Cortex of kidney (tissue), 1 donor: ENCODE measurements at places on chromosomes 2 and 18.

- no peak for DNase-seq
Measured at GRCh38 chr18:43578706-43579105, 301.4 kb upstream of the SYT4 start.

- DNase-seq = no peak
Measured at GRCh38 chr18:63137999-63138435, 181.6 kb downstream of the BCL2 start.

GRCh38 chr2:174335988-174336500 lies 1.3 kb downstream of the SP9 start:
- DNase-seq = no peak

- DNase-seq = no peak
Measured at GRCh38 chr2:95539836-95540235, 52.0 kb upstream of the TRIM43 start.

GRCh38 chr2:181143790-181144300 lies 163.4 kb downstream of the UBE2E3 start:
- no peak for DNase-seq

- DNase-seq = no peak
Measured at GRCh38 chr2:210461401-210461800, 15.2 kb downstream of the LANCL1 start.

GRCh38 chr2:64838817-64839216 lies 150.4 kb upstream of the SLC1A4 start:
- no peak for DNase-seq

DNA sequence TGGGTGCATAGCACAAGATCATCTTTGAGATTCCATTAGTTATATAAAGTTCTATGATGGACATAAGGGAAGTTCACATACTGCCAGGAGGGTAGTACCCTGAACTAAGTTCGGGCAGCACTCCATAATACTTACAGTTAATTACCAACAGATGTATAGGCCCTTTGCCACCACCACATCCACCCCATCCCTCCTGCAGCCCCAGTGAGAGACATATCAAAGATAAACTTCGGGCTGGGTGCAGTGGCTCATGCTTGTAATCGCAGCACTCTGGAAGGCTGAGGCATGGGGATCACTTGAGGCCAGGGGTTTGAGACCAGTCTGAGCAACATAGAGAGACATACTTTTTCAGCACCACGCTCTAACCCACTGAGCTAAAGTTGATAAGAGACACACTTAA lies 46.4 kb upstream of the NPAS2 start:
- no peak for DNase-seq

GRCh38 chr2:107428781-107429180 lies 397.9 kb upstream of the RGPD4 start:
- DNase-seq = no peak

- no peak for DNase-seq
Measured at GRCh38 chr2:174773215-174773614, 8.9 kb upstream of the CHRNA1 start.

DNA sequence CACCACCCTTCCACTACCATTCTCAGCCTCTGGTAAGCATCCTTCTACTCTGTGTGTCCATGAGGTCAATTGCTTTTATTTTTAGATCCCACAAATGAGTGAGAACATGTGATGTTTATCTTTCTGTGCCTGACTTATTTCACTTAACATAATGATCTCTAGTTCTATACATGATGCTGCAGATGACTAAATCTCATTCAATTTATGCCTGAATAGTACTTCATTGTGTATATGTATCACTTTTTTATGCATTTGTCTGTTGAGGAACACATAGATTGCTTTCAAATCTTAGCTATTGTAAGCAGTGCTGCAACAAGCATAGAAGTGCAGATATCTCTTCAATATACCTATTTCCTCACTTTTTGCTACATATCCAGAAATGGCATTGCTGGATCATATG lies 733.3 kb downstream of the SUCLG1 start:
- DNase-seq = no peak

DNA sequence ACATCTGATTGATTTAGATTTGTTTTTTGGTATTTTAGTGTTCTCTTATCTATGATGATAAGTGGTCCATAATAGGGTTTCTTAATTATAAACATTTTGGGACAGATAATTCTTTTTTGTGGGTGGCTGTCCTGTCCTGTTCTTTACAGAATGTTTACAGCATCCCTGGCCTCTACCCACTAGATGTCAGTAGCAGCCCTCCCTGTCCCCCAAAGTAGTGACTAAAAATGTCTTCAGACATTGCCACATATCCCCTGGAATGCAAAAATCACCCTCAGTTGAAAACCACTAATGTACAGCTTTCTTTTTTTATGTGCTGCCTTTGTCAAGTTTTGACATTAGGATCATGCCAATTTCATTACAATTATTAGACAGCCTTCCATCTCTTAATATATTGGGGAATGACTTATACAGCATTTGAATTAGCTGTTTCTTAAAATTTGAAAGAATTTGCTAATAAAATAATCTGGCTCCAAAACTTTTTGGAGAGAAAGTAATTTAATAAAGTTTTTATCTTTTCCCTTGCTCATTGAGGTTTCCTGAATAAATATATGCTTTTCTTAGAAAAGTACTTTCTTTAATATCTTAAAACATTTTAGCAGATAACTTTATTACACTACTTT lies 19.5 kb downstream of the WIPF1 start:
- DNase-seq = no peak

DNA sequence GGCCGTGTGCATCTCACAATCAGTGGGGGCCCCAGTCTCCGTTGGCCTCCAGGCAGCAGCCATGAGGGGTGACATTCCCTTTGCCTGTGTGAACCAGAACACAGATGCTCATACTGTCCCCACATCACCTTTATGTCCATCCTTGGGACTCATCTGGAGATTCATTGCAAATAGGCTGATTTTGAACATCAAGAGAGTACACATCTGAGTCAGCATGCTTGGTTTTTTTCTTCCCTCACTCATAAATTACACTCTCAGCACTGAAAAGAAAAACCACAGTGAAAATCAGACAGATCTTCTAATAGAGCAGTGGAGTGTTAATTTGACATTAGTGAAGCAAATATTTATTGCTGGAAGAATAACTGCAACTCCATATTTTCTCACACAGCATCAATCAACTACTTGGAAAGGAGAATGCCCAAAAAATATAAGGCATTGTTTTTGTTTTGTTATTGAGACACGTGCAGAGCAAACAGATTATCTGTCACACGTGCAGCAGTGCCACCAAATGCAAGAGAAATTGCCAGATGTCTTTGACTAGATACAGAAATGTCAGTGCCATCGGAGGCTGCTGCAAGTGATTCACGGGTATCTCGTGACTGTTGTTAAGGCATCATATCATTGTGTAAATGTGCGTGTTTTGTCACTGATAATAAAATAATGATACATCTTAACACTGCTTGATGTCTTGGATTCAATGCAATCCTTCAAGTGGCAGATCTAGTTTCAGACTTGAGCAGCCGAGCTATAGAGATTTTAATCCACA lies 10.9 kb downstream of the APCDD1 start:
- DNase-seq = no peak

DNA sequence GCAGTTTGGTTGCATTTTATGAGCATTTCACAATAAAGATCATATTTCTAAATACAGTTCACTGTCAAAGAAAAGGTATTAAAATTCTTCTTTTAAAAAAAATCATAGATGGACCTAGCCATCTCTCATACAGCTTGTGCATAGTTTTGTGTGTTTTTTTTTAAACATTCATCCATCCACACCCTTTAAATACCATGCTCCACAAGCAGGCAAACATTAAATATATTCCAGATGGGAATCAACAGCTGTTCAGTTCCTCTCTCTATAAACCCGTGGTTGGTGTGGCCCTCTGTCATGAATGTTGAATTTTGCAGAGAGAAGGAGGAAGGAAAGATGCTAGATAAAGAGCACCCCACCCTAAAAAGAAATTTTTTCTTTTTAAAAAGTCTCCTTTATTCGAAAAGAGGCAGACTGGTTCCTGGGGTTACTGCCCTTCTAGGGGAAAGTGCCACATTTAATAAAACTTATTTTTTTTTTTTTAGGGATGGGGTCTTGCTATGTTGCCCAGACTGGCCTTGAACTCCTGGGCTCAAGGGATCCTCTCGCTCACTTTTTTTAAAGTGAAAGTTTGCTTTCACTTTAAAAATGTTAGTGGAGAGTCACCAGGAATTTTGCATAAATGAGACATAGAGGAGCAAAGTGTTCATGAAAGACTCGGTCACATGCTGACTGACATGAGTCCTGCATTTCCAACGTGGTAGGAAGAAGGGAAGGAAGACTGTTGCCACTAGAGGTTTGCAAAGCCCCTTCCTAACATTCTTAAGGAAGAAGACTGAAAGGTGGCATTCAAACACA lies 73.9 kb upstream of the LMAN1 start:
- DNase-seq = no peak

GRCh38 chr2:133993160-133993559 lies 260.7 kb upstream of the MGAT5 start:
- DNase-seq = no peak

DNA sequence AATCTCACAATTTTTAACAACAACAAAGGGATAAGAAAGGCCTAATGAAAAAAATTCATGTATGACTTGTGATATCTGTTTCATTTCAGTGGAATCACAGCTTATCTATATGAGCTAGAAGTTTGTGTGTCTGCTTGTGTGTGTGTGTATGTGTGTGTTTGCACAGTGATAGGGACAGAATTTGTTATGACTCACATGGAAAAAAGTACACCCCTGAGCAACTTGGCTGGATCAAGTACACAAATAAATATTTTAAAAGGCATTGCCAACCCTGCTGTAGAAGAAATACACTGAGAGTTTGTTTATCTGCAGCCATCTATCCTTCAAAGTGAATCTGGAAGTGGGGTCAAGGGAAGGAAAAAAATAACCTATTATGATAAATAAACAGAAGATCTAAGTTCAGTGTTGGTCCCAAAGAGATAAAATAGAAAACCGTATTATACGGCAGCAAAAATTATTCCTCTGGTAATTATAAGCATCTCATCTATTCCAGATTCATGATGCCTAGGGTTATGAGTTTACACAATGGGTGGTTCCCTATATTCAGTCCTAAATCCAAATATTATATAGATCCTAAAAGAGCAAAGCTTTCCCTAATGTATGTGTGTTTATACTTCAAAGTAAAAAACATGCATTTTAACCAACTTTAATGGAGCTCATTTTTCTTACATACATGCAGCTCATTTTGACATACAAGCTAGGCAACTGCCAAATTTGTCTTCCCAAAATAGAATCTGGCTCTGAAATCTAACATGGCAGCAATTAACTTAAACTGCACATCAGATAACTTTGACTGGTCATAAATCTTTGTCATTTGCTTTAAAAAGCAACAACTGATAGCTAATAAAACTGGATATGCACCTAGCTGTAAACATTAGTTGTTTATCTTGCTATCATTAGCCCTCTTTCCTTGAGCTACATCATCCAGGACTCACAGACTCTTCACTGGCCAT lies 420.6 kb downstream of the IRS1 start:
- DNase-seq = no peak

DNA sequence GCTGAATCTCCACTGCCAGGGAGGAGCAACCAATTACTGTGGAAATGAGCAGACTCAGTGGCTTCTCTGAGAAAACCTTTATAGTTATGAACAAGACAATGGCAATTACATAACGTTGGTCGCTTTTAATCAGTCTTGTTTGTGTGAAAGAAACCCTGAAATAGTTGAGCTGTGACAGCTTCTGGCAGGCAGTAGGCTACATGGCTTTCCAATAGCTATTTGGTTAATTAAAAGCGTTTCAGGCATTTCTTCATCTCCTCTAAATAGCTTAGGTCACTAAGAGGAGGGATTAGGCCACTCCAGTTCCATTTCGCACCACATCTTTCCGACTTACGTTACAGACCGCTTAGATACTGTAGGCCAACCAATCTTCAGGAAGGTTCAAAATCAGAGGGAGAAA lies 794.4 kb upstream of the ID2 start:
- no peak for DNase-seq

GRCh38 chr2:48467637-48468036 lies 62.3 kb upstream of the STON1 start:
- DNase-seq = no peak

DNA sequence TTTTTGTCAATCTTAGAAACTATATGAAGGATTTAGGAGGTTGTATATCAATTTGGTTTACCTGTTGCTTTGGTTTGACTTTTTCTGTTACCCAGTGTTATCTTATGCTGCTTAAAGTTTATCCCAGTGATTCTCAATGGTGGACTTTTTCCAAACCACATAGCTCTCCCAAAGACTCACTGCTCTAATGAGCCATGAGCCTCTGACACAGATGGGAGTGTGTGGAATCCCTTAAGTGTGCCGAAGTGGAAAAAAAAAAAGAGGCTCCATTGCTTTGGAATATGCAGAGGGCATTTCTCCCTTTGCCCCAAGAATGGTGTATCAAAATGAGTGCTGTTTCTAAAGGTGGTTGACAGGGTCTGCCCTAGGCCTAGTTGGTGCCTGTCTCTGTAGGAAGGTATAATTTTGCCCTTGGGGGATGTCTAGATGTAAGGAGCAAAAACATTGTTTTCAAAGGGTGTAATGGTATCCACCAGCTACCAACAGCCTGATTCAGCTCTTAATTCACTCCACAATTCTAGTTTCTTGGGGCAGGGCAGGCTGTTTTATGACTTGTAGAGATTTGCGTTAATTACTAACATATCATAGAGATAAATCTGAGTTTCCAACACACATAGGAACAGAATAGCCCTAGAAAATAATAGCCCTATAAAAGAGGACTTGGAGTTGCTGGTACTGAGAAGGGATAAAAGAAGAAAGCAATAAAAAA lies 64.3 kb upstream of the CYP26B1 start:
- DNase-seq = no peak

DNA sequence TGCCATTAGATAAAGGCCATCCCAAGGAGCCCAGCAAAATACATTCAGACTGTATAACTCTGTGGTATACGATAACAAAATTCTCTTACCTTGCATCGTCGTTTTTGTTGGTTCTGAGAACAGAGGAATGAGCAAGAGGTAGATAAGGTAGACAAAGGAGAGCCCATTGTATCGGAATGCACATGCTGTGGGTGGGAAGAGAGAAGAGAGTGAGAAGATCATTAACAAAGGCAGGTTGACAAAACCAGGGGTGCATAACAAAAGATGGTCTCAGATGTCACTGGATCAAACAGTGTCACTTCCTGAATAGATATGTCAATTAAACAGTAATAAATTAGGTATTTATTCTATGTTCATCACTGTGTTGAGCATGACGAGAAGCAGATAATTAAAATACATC lies 83.3 kb downstream of the PIEZO2 start:
- DNase-seq = no peak

- no peak for DNase-seq
Measured at GRCh38 chr2:98503481-98504105, 58.9 kb downstream of the INPP4A start.

DNA sequence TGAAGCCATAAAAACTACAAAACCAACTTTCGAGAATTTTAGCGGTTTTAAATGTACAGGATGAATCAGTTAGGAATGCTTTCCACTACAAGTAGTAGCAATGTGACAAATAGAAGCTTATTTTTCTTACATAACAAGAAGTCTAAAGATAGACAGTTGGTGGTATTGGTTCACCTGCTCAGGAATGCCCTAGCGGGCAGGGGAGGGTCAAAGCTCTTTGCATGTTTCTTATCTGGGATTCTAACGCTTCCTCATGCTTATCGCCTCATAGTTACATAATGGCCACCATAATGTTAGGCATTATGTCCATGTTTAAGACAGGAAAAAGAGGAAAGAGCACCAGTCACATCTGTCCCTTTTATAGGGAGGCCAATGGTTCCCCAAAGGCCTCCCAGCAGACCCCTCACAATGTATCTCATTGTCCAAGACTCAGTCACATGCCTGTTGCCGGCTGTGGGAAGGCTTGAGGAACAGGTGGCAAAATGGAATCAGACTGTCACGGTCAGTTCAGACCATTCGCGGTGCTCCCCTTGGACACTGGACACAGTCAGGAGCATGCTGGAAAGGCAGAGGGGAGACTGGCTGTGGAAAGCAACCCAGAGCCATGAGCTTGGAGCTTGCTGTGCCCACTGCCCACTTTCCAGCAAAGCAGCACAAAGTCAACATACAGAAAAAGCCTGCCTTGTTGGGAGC lies 69.4 kb upstream of the ODC1 start:
- no peak for DNase-seq
